NCI-H1092 treated with DMSO at 0.1 percent for 48 hours (cell line): ENCODE measurements at places on chromosomes 1 and 21.

- DNase-seq, result no peak
Observed at GRCh38 chr1:52439976-52440375, 35.6 kb downstream of the PRPF38A start.

GRCh38 chr1:82731216-82731615, 930.5 kb downstream of the ADGRL2 start:
- DNase-seq, result no peak

DNA sequence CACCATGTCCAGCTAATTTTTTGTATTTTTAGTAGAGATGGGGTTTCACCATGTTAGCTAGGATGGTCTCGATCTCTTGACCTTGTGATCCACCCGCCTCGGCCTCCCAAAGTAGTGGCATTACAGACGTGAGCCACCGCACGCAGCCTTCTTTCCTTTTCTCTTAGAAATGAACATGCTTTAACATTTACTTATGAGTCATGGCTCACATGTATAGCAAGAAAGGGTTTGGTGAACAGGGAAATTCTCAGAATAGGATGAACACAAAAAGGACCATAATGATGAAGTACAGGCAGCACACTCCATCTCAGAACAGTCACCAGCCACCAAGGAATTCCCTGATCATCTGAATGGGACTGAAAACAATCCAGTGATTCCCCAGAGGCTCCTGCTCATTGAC, 9.4 kb upstream of the VAMP4 start:
- no peak for DNase-seq

DNA sequence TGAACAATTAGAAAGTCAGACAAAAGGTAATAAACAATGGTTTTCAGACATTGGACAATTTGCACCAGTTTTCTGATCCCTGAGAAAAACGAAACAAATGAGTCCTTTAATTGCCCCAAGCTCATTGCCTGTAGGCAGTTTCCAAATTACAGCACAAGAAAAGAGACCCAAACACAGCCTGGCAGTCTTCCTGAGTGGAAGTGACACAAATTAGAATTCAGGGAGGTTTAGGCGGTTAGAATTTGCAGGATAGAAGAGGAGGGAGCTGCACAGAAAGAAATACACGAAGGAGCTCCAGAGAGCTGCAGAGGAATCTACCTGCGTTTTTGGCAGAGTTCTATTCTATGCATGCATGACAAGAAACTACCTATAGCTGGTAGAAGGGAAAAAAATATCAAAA, 115.7 kb downstream of the PIGK start:
- no peak for DNase-seq

DNA sequence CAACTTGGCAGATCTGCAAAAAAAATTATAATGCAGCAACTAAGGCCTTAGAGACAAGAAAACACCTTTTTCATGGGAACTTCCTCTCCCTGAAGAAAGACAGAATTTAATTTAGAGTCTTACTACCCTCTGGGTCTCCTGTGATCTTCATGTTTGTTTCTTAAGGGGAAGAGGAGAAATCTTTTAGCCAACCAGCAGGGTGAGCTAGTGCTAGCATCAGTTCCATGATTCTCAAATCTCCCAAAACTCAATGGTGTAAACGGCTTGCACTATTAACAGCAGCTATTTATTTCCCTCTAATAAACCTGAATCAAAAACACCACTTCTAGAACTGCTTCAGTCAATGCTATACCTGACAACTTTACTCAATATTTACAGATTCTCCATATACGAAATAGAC, 3.8 kb downstream of the ZNF644 start:
- DNase-seq, result no peak
